Stimulated activated CD4-positive, alpha-beta T cell treated with anti-CD3 and anti-CD28 coated beads, Interleukin-12 subunit alpha, Interleukin-12 subunit beta, amount 100 ng/mL, for 4 hours (primary cell): ENCODE measurements at places on chromosomes 7 and 10.

DNA sequence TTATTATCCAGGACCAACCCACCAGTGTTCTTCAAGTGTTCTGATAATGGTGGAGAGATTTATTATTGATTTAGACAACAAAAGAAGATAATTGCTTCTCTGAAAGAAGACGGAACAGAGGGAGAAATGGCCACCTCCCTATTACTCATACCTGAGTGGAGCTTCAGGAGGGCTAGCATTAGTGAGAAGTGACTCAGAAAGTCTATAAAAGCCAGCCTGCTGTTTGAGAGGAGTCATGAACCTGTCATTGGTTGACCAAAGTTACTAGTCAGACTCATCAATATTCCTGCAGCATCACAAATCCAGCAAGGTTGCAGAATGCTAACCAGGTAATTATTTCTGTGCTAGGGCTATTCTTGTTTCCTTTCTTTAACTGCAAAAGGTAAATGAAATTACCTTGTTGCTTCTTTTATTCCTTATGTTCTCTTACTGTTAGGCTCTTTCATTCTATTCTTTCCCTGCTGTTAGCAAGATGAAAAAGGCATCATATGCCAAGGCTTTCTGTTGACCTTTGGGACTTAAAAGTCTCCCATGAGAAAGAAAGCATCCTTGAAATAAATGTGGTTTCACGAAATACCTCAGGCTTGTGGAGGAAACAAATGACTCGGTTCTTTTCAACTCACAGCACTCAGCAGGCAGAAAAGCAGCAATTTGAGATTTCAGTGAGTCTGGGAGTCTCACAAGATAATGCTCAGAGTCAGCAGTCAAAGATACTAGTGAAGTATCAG is 256.4 kb upstream of the PHYHIPL start:
- DNase-seq: no peak

DNA sequence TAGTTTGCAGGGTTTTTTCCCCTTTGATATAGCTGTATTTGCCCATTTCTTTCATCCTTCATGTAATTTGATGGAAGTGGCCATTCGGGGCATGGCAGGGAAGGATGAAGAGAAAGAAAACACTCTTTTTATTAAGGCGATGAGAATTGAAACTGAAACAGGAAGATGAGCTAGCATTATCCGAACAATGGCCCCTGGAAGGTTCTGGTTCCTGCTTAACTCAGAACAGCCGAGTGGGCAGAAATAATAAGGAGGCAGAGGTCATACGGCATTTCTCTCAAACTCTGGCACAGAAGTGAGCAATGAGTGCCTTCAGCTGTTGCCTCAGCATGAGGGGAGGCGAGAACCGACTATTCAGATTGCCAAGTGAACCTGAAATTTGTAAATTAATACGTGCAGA is 113.2 kb upstream of the MYO3A start:
- no peak for DNase-seq

DNA sequence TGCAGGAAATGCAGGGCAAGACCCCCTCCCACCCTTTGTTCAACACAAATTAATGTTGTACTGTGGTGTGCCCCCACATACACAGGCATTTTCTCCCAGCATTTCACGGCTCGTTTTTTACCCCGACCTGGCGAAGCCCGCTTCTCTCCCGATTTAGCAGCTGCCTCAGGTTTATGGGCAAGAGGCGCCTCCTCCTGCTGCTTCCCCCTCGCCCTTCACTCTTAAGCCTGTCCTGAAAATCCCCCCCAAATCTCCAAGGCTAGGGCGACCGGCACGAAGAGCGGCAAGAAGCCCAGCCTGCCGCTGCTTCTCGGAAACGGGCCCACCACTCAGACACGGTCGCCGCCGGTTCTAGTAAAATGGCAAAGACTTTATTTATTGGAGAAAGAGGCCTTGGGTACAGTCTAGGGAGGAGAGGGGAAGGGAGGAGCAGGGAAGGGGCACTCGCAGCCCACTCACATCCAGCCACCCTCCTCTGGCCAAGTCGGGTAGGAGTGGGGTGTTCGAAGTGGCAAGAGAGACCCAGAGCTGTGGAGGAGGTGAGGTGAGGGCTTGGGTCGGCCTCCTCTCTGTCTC is 3.3 kb downstream of the LBX1 start:
- no peak for DNase-seq

DNA sequence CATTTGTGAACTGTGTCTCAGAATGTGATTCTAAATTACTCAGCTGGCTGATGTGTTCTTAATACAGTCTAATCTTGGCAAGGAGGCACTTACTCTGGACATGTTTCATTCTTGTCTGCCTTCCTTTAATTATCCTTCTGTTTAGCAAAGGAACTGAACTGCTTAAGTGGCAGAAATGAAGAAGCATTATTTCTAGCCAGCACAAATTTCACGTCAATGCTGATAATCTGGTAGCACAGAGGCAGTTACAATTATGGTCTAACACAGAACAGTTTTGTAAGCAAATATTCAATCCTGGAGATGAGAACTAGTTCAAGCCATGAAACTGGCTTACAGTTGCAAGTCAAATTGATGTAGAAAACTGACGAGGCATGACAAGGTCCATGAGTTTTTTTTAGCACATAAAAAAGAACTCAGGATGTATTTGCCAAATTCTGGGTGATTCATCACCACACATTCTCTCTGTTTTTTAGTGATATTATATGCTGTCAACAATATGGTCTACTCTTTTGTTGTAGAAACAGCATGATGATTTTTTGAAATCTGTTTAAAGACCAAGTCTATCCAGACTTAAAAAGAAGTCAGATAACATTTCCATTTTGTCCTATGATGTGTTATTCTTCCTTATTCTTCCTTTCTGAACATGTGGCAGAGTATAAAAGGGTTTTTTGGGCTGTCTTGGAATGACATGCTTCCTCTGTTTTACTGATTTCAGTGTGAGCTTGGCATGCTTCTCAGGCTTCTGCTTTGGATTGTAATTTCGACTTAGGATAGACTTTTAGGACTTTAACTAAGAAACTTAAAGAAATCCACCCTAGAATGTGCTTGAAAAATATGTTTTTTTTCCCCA is 154.8 kb downstream of the DNAJB9 start:
- no peak for DNase-seq

DNA sequence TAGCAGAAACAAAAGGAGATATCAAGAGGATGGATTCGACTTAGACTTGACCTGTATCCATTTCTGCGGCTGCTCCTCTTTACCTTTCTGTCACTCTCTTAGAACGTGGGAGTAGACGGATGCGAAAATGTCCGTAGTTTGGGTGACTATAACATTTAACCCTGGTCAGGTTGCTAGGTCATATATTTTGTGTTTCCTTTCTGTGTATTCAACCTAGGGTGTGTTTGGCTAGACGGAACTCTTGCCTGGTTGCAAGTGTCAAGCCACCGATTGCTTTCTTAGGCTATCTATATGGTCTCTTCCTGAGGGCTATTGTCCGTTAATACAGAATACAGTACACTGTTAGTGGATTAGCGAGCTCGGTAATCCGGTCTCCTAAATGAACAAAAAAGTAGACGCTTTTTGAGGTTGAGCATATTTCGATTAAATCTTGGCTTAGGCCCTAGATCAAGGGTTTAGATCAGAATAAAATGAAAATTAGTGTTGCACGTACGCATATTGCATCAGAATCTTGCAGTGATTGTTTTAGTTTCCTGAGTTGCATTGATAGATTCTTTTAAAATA is 1.2 kb downstream of the PTEN start:
- no peak for DNase-seq
